ENCODE measurements at places on chromosomes 3 and 15. TPM values are rescaled to one million over a fixed set of nuclear protein-coding genes. Genes with fewer than 3 reads are reported as not detected.

UROC1 gene
- total RNA-seq, result not detected

TTLL13 gene
- total RNA-seq, result 0.12 TPM

LRRC3B gene
- not detected for total RNA-seq

FETUB gene
- 0.10 TPM for total RNA-seq

HAPLN3 gene
- total RNA-seq, result 25.1 TPM

SLC6A6 gene
- total RNA-seq, result 85.5 TPM

ANKUB1 gene
- total RNA-seq, result not detected

SERF2 gene
- total RNA-seq, result 688 TPM

SERINC4 gene
- total RNA-seq, result not detected

CTXND1 gene
- not detected for total RNA-seq

SUCNR1 gene
- 0.16 TPM for total RNA-seq

ELL3 gene
- 1.4 TPM for total RNA-seq

SIDT1 gene
- total RNA-seq, result 0.63 TPM

CFAP100 gene
- total RNA-seq, result not detected

Measured in A549 treated with Mapracorat at 1 μM for 4 hours (cell line).